ENCODE measurements at places on chromosomes 7 and 10.

- no peak for DNase-seq
These were observed 4.0 kb upstream of the VIPR2 start for GRCh38 chr7:159148430-159149395.

DNA sequence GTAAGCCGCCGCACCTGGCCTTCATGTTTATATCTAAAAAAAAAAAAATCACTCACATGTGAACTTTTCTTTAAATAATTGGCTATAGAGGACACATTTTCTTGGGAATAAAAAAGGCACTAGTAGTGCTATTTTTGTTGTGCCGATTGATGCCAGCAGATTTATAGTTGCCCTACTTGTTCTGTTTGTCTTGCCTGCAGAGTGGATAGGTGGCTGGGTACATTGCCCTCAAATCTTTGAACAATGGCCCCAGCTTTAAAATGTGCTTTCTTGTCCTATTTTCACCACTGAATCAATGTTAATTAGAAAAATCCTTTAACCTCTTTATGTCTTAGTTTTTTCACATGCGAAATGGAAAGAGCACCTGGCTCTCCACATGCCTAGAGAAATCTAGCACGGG lies 30.1 kb upstream of the ZNRF2 start:
- DNase-seq, result no peak

DNA sequence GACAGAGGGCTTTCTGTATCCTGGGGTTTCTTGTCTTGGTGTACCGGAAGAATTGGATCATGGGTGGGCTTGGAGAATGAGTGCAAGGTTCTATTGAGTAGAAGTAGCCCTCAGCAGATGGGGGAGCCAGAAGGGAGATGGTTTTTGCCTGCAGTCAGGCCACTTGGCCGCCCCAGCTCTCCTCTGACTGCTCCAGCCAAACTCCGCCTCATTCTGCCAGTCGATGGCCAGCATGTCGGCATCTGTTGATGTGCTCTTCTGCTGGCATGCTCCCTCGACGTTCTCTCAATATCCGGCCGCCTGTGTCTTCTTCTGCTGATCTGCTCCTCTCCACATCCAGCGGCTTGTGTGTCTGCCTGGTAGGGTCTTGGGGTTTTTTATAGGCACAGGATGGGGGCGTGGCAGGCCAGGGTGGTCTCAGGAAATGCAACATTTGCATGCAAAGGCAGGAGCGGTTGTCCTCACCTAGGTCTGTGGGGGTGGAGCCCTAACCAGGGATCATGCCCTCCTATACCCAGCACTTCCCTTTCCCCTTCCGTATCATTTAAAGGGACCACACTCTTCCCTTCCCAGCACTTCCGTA lies 40.2 kb upstream of the TNS3 start:
- DNase-seq, result no peak

DNA sequence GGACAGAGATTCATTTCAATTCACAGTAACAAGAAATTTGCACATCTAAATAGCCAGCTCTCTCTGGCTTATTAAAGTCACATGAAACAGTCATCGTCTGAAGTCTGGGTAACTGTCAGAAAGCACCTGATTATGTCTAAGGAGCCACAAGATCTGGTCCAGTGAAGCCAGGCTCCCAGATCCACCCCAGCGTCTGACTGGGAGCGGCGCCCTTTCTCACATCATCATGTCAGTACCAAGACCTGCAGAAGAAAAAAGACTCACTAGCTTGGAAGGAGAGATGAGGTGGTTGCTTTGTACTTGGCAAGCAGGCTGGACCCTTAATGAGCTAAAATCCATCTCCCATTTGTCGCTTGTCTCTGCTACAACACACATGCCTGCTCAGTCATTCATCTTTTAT lies 58.4 kb downstream of the VOPP1 start:
- DNase-seq, result no peak

- DNase-seq, result no peak
These were observed 127.7 kb upstream of the NOBOX start for GRCh38 chr7:144531181-144531580.

DNA sequence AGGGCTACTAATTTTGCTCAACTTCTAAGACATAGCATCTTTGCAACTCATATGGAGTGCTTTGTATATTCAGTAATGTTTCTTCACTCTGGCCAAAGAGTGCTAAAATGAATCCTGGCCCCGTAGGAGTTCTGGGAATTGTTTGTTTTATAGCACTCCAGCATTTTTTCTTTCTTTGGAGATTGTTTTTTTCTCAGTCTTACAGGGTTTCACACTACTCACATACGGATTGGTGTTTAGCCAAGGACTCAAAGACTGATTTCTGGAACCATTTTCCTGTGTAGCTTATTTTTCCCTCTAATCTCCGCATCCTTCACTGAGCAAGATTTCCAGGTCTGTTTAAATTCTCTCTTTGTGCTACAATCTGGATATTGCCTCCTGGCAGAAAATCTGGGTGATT lies 6.4 kb downstream of the TAS2R41 start:
- no peak for DNase-seq

DNA sequence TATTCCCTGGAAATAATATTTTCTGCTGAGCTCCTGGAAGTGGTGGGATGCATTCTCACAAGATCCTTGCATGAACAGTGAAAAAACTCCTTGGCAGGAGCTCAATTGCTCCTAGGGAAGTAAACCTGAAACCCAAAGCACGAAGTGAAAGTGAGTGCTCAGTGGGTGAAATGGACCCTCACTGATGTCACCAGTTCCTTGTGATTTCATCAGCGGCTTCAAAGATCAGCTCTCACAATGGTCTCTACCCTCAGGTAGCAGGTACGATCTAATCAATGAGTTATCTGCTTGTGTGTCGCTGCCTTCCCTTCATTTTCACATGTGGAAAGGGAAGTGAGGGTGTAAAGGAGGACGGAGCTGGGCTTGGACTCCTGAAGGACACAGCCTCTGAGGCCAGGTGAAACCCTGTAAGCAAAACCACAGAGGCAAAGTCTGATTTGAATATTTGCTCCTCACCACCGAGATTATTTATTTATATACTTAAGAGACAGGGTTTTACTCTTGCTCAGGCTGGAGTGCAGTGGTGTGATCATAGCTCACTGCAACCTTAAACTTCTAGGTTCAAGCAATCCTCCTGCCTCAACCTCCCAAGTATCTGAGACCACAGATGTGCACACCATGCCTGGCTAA lies 255.4 kb upstream of the LYZL1 start:
- no peak for DNase-seq

DNA sequence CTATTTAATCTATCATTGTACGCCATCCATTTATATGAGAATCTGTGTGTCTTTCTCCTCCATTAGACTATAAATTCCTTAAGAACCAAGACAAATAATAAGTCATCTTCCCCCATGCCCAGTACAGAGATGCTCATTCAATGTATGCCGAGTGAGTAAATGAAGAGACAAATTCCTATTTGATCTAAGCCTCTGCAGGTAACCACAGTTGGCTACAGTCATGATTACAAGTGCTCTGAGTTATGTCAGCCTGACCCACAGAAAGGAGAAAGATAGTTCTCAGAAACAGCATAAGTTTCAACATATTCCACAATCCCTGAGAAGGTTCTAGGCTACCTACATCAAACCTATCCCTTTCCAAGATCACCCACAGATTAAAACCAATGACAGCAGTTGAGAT lies 46.1 kb downstream of the MPP7 start:
- DNase-seq, result no peak

GRCh38 chr10:31209478-31209877 lies 109.5 kb upstream of the ZEB1 start:
- DNase-seq, result no peak

All from T1000 (cell line).